ENCODE measurements at places on chromosomes 11 and 22. TPM values are rescaled to one million over a fixed set of nuclear protein-coding genes. Genes with fewer than 3 reads are reported as not detected.

- DNase-seq = no peak
Observed at GRCh38 chr11:46380340-46381047, 975 bp upstream of the MDK start.

DNA sequence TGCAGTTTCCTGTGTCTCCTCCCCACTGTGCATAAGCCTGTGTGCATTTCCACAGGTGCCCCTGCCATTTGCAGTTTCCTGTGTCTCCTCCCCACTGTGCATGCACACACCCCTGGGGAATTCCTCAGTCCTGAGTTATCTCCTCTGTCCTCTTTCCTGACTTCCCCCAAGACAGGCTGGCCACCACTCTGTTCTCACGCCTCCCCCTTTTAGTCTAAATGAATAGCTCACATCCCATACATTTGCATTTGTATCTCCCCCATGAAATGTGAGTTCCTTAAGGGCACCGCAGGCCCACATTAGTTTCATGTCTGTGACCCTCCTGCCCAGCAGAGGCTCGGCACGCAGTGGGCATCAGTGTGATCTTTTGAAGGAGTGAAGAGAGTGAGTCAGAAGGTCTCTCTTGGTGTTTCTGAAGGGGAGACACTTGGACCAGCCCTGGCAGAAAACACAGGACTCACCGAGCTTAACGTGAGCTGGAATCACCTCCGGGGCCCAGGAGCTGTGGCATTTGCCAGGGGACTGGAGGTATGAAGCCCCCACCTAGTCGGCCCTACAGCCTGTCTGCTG, 6.2 kb downstream of the LRRC74B start:
- no peak for DNase-seq

DNA sequence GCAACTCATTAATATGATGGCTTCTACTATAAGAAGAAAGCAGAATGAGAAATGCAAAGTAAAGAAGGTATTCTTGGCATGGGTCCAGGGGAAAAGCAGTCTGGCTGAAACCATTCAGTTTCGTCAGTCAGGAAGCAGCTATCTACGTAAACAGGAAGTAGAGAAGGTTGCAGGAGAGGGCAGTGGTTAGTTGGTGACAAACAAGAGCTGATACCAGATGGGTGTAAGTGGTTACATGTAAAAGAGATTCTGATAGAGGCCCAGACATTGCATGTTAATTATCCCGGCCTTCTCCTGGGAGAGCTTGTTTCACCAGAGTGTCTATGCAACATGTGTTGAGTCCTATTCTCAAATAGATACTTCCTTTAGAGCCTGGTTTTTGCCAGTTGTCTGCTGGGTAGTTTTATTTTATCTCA, 58.4 kb upstream of the PSMA1 start:
- no peak for DNase-seq

- no peak for DNase-seq
Observed at GRCh38 chr11:1291295-1292017, 18.0 kb downstream of the TOLLIP start.

- DNase-seq = no peak
Observed at GRCh38 chr11:81839976-81840375, 893.7 kb downstream of the FAM181B start.

GRCh38 chr11:26696330-26696729, 25.5 kb downstream of the SLC5A12 start:
- no peak for DNase-seq

- DNase-seq = no peak
Observed at GRCh38 chr11:119262668-119263351, 54.1 kb downstream of the MCAM start.

KRTAP5-10 gene
- not detected for total RNA-seq
